Globus pallidus (tissue), 1 donor: ENCODE measurements at places on chromosomes 4 and X.

GRCh38 chr4:99848591-99849001 lies 32.0 kb downstream of the DAPP1 start:
- DNase-seq, result no peak

- DNase-seq, result no peak
Observed at GRCh38 chr4:14143892-14144291, 516.4 kb upstream of the BOD1L1 start.

- DNase-seq, result no peak
Observed at GRCh38 chr4:88599714-88600113, 7.4 kb downstream of the HERC3 start.

- DNase-seq, result no peak
Observed at GRCh38 chr4:87865960-87866598, 33.3 kb downstream of the MEPE start.

DNA sequence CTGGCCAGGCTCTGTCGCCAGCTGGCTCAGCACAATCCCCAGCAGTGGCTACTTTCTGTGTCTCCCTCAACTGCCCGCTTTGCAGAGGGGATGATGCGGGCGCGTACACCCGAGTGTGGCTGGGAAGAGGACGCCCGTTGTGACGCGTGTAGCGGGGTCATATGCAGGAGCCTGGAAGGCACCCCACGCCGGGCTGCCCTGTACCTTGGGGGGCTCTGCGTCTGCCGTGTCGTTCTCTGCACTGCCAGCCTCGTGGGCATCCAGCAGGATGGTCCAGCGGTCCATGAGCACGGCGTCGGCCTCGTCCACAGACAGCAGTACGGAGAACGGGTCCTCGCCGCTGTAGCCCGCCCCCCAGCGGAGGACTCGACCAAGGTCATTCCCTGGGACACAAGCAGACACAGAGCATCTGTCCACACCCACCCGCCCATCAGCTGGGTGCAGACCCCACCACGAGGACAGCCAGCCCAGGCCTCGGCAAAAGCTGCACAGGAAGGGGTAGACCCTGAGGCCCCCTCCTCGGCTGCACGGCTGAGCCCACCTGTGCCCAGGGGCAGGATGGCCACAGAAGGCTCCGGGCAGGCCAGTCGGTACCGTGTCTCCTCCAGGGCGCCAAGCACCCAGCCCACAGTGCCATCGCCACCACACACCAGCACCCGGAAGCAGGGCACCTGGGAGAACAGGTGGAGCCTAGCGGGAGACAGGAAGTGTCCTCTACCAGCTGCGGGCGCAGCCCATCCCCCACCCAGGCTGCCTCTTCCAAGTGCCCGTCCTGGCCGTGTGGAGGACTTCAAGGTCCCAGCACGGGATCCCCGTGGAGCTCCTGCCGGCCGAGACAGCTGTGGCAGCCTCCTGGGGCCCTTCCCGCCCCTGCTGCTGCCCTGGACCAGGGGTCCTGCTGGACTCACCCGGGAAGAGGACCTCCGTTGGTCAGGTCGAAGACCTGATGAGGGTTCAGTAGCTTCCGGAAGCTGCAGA lies 10.8 kb downstream of the DGKQ start:
- no peak for DNase-seq

DNA sequence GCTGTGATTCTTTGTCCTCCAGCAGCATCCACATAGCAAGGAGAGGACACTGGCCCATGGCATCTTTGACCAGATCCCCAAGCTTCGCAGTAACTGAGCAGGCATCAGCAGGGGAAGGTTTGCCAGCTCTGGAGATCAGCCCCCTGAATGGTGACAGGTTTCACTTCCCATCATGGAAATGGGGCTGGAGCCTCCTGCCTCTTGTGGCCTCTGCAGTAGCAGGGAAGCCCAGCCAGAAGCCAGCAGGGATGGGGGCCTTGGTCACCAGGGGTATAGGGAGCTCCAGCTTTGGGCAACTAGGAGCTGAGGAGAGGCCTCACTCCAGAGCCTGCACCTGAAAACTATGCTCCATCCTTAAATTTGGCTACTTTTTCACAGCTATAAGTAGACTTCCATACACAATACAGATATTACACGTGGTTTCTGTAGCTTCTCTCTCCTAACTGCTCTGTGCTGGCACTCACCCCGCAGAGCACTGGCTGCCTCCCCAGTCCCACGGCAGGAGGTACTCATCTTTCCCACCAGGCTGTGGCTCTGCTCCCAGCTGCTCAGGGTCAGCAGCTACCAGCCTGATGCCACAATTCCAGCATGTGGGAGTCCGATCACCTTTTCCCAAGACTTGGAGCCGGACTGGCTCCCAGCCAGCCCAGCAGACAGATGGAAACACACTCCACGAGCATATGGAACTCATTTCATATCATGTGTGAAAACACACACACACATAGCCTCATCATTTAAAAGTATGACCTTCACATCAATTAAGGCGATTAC lies 2.8 kb downstream of the TMEM271 start:
- no peak for DNase-seq

GRCh38 chr4:6672131-6672530 lies 21.5 kb upstream of the S100P start:
- DNase-seq, result no peak

GRCh38 chr4:150863456-150863855 lies 151.6 kb downstream of the LRBA start:
- DNase-seq, result no peak
